ENCODE measurements at places on chromosomes 1 and 21. TPM values are rescaled to one million over a fixed set of nuclear protein-coding genes. Genes with fewer than 3 reads are reported as not detected.

TPR gene
- 126 TPM for total RNA-seq

GRCh38 chr1:11581445-11581991, 72.7 kb downstream of the FBXO2 start:
- DNase-seq = no peak

GRCh38 chr1:155193275-155193990, 14.3 kb downstream of the THBS3 start:
- peak; percentile 100 for DNase-seq

LHX8 gene
- total RNA-seq = not detected

C1QB gene
- not detected for total RNA-seq

ARHGAP30 gene
- total RNA-seq = 0.58 TPM

Measured in MCF 10A (cell line).